ENCODE measurements at places on chromosomes 13 and 19. TPM values are rescaled to one million over a fixed set of nuclear protein-coding genes. Genes with fewer than 3 reads are reported as not detected.

- no peak overlapping the region for H3K27ac ChIP-seq
- H3K4me1 ChIP-seq: no peaks in the 10 kb centered on the region
- DNase-seq: no peak
Measured at GRCh38 chr19:23241419-23241818, 8.8 kb downstream of the ZNF724 start.

DNA sequence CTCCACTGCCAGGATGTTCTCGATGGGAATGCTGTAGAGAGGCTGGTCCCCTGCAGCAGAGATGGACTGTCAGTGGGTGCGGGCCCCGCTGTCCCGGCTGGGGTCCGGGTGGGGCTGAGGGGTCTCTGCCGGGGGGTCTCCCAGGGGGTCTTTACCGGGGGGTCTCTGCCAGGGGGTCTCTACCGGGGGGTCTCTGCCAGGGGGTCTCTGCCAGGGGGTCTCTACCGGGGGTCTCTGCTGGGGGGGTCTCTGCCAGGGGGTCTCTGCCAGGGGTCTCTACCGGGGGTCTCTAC, 25.7 kb upstream of the C13orf46 start:
- peaks cover 6% of the 10 kb centered on the region for H3K36me3 ChIP-seq
- H3K4me1 ChIP-seq: peaks cover 15% of the 10 kb centered on the region
- H3K27ac ChIP-seq: no peak overlapping the region

- DNase-seq: no peak
- no peaks in the 10 kb centered on the region for H3K4me1 ChIP-seq
- H3K27me3 ChIP-seq: no peaks in the 10 kb centered on the region
- no peak overlapping the region for H3K4me3 ChIP-seq
- no peak overlapping the region for H3K27ac ChIP-seq
Measured at GRCh38 chr13:47853236-47853635, 147.8 kb downstream of the SUCLA2 start.

- no peaks in the 10 kb centered on the region for H3K36me3 ChIP-seq
- H3K27ac ChIP-seq: peak overlapping the region; percentile 94
- no peak for DNase-seq
Measured at GRCh38 chr19:13037161-13037560, 41.9 kb downstream of the NFIX start.

DNA sequence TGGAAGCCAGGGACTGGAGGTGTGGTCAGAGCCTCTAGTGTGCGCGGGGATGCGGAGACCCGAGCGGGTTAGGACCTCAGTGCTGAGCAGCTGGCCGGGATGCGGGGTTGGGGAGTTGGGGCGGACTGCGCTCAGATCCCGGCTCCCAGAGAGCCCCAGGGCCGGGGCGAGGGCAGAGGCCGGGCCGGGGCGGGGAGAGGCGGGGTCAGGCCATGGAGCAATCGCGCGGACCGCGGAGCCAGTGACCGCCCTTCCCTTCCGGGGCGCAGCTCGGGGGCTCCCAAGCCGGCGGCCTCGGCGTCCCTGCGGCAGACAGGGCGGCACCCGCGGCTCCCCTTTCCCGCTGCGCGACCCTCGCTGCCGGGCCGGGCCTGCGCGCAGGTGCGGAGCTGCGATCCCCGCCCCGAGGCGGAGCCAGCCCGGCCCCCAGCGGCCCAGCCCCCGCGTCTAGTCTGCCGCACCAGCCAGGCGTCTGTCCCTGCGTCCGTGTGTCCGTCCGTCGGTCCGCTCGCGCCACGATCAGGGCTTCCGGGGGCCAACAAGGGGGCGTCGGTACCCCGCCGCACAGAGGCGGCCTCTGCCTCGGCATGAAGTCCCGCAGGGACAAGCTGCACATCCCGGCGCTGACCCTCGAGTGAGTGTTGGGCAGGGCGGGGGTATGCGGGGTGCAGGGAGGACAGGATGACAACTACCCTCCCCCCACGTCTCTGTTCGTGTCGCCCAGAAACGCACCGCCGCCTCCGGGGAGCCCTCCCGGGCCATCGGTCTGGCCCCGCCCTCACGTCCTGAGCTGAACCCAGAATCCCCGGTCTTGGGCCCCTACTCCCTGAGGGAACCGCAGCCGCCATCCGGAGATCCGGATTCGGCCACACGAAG, 12.4 kb downstream of the MAST3 start:
- H3K27me3 ChIP-seq: peaks cover 44% of the 10 kb centered on the region
- H3K4me3 ChIP-seq: peak overlapping the region; percentile 79
- H3K36me3 ChIP-seq: no peaks in the 10 kb centered on the region
- peak overlapping the region; percentile 72 for H3K27ac ChIP-seq

- no peak for DNase-seq
- no peaks in the 10 kb centered on the region for H3K36me3 ChIP-seq
- peak overlapping the region; percentile 89 for H3K4me3 ChIP-seq
- peaks cover 86% of the 10 kb centered on the region for H3K27me3 ChIP-seq
- peaks cover 54% of the 10 kb centered on the region for H3K4me1 ChIP-seq
Measured at GRCh38 chr19:17951990-17952976, 14.6 kb upstream of the KCNN1 start.

GRCh38 chr19:10643968-10644259, 10.2 kb upstream of the ILF3 start:
- peaks cover 42% of the 10 kb centered on the region for H3K36me3 ChIP-seq
- no peak for DNase-seq
- peak overlapping the region; percentile 72 for H3K27ac ChIP-seq
- H3K4me3 ChIP-seq: no peak overlapping the region

DNA sequence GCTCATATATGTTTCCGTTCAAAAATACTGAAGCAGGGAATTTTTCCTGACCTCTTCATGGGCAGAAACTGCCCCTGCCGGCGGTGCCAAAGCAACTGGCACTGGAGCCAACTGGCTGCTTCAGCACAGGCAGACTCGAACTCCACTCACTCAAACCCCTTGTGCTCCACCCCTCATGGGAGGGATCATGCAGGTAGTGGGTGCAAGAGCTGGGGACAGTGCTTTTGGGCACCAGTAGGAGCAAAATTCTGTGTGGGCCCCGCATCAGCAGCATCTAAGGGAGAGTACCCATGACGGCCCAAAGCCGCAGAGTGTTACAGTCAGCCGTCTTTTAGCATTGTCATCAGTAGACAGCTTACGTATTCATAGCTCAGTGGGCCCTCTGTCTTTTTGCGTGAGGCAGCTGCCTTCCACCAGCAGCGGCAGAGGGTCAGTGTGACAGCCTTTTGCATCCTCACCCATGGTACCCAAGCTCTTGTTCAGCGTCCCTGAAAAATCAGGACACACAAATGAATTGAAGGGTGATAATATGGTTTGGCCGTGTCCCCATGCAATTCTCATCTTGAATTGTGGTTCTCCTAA, 393.8 kb downstream of the SLITRK6 start:
- DNase-seq: no peak
- H3K27me3 ChIP-seq: no peaks in the 10 kb centered on the region
- H3K36me3 ChIP-seq: no peaks in the 10 kb centered on the region

GRCh38 chr13:44024846-44025195, 145.1 kb downstream of the LACC1 start:
- DNase-seq: no peak
- no peak overlapping the region for H3K27ac ChIP-seq
- H3K4me3 ChIP-seq: no peak overlapping the region
- H3K36me3 ChIP-seq: no peaks in the 10 kb centered on the region
- H3K27me3 ChIP-seq: no peaks in the 10 kb centered on the region
- peaks cover 12% of the 10 kb centered on the region for H3K4me1 ChIP-seq

GRCh38 chr19:7870571-7871436, 3.4 kb downstream of the PRR36 start:
- H3K4me3 ChIP-seq: peak overlapping the region; percentile 49
- peaks cover 71% of the 10 kb centered on the region for H3K27me3 ChIP-seq
- H3K36me3 ChIP-seq: no peaks in the 10 kb centered on the region
- DNase-seq: no peak
- H3K4me1 ChIP-seq: peaks cover 50% of the 10 kb centered on the region

DNA sequence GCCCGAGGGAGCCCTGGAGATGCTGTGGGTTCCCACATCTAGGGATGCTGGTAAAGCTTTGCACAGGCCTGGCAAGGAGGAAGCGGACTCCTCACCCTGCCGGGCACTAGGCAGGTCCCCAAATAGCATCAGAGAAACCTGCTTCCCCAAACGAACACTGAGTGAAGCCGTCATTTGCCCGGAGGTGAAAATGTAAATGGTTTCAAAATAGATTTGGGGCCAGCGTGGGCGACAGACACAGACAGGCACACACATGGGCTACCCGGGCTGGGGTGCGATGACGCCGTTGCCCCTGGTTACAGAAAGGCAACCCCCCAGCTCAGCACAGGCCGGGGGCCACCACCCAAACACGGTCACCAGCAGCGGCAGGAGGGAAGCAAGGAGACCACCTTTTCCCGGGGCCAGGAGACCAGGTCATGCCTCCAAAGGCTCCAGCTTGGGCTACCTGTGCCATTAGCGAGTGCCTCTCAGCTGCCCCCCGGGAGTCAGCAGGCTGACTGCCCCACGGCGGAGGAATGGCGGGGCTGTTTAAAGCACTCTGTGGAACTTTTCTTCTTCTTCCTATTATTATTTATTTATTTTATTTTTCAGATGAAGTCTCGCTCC, 47.5 kb upstream of the NDUFS7 start:
- no peak overlapping the region for H3K27ac ChIP-seq
- no peaks in the 10 kb centered on the region for H3K36me3 ChIP-seq
- no peaks in the 10 kb centered on the region for H3K4me1 ChIP-seq
- peaks cover 53% of the 10 kb centered on the region for H3K27me3 ChIP-seq
- no peak for DNase-seq

DNA sequence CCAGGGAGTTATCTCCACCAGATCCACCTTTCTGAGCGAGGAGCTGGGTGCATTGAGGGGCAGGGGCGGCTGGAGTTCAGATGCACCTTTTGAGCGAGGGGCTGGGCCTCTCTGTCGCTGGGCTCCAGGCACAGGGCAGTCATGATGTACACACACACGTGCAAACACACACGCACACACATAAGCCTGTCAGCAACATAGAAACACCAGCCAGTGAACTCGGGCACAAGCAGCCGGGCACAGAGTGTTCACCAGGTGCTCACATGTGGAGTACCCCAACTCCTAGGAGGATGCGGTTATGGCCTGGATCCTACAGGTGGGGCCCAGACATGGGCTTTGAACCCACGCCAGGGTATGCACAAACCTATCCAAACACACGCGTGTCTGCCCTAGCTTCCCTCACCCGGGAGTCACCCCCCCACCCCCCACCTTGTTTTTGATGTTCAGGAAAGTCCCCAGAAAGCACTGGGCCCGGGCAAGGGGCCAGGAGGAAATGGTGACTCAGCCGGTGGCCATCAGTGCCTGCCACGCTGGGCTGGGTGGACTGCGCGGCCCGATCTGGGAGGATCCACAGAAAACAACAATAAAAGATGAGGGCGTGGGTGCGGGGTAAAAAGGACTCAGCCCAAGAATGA, 13.3 kb downstream of the ARRDC2 start:
- peak overlapping the region; percentile 98 for H3K27ac ChIP-seq
- H3K36me3 ChIP-seq: no peaks in the 10 kb centered on the region
- peak overlapping the region; percentile 17 for H3K4me3 ChIP-seq
- H3K4me1 ChIP-seq: peaks cover 86% of the 10 kb centered on the region
- no peaks in the 10 kb centered on the region for H3K27me3 ChIP-seq

- peak; percentile 31 for DNase-seq
- peak overlapping the region; percentile 78 for H3K4me3 ChIP-seq
- H3K36me3 ChIP-seq: no peaks in the 10 kb centered on the region
- peak overlapping the region; percentile 85 for H3K27ac ChIP-seq
Measured at GRCh38 chr13:71866335-71867130, 471 bp downstream of the DACH1 start.

GRCh38 chr13:77981281-77981881, 62.8 kb upstream of the EDNRB start:
- peaks cover 10% of the 10 kb centered on the region for H3K4me1 ChIP-seq
- DNase-seq: no peak
- H3K27ac ChIP-seq: peak overlapping the region; percentile 54
- H3K27me3 ChIP-seq: no peaks in the 10 kb centered on the region

DNA sequence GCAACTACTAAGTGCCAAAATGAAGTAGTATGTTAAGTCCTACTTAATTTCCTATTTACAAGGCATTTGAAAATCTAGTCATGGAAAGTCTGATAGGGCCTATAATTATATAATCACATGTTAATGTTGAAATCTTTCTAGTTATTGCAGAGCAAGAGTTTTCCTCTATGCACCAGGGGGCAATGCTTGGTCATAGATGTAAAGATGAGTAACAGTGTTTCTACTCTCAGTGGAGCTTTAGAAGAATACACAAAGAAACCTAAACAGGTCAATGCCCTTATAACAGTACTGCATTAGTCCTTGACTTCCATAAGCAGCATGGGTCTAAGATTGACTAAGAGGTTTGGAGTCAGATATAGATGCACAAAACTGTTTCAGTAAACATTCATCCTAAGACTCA, 218.7 kb downstream of the KCTD12 start:
- H3K27me3 ChIP-seq: no peaks in the 10 kb centered on the region
- H3K4me1 ChIP-seq: peaks cover 20% of the 10 kb centered on the region
- H3K36me3 ChIP-seq: no peaks in the 10 kb centered on the region
- H3K27ac ChIP-seq: no peak overlapping the region
- no peak overlapping the region for H3K4me3 ChIP-seq

DNA sequence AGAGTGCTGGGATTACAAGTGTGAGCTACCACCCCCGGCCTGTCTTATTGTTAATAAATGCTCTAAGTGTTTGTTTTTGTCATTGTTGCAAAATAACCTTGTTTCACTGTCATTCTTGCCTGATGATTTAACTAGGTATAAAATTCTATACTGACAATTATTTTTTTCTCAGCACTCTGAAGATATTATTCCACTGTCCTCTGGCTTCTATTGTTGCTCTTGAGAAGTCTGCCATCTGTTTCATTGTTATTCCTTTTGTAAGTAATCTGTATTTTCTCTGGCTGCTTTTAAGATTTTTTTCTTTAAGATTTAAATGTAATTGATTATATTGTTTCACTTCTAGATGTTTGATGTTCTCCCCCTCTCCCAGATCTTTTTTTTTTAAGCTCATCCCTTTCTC, 17.6 kb downstream of the ZNF420 start:
- peaks cover 100% of the 10 kb centered on the region for H3K36me3 ChIP-seq
- no peak overlapping the region for H3K4me3 ChIP-seq
- no peaks in the 10 kb centered on the region for H3K4me1 ChIP-seq

DNA sequence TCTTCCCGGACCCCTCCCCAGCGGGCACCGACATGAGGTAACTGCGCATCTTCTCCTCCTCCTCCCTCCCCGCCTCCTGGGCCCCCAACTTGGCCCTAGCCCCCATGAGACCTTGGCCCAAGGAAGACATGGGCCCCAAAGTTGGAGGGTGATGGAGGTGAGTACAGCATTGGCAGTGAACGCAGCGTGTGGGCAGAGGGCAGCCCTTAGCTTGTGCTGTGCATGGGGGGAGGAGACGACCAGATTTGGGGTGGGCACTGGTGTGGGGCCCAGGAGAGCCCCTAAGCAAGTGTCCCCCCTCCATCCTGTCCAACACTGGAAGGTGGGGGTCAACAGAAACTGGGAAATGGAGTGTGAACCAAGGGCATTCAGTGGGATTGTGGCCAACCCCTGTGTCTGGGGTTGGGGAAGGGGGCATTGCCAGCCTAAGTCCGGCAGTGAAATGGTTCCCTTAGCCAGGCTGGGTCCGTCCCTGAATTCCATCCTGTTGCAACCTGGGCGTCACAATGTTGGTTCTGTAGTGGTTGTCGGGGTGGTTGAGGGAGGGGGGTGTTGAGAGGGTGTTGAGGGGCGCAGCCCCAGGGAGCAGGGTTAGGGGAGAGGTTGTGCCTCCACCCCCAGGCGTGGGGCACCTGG, 23.5 kb downstream of the NUMBL start:
- DNase-seq: peak; percentile 11
- peaks cover 46% of the 10 kb centered on the region for H3K36me3 ChIP-seq
- peaks cover 32% of the 10 kb centered on the region for H3K4me1 ChIP-seq
- no peak overlapping the region for H3K27ac ChIP-seq
- H3K27me3 ChIP-seq: no peaks in the 10 kb centered on the region

GRCh38 chr19:18985257-18985656, 44.2 kb upstream of the HOMER3 start:
- no peak for DNase-seq
- peaks cover 13% of the 10 kb centered on the region for H3K27me3 ChIP-seq
- peaks cover 6% of the 10 kb centered on the region for H3K4me1 ChIP-seq
- no peaks in the 10 kb centered on the region for H3K36me3 ChIP-seq
- H3K27ac ChIP-seq: peak overlapping the region; percentile 46

ZNF208 gene
- total RNA-seq: 43.3 TPM

MBD3L3 gene
- not detected for total RNA-seq

S1PR2 gene
- 3.5 TPM for total RNA-seq

ZNF708 gene
- total RNA-seq: 4.5 TPM

PTGIR gene
- total RNA-seq: 3.7 TPM

FXYD3 gene
- 1.1 TPM for total RNA-seq

Measured in left ventricle myocardium inferior (tissue), 1 donor.